ENCODE measurements at places on chromosomes 11 and 22.

- no peak for DNase-seq
Measured at GRCh38 chr22:34080433-34080832, 160.2 kb upstream of the LARGE1 start.

GRCh38 chr11:126838779-126839178 lies 161.8 kb downstream of the KIRREL3 start:
- DNase-seq, result no peak

DNA sequence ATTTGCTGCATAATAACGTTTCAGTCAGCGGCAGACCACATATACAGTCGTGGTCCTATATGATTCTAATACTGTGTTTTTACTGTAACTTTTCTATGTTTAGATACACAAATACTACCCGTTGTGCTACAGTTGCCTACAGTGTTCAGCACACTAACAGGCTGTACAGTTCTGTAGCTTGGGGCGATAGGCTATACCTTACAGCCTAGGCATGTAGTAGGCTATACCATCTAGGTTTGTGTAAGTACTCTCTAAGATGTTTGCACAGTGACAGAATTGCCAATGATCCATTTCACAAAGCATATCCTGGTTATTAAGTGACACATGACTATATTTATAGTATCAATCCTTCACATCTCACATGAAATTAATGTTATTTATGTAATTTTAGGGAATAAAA lies 78.2 kb downstream of the YAP1 start:
- DNase-seq, result no peak

DNA sequence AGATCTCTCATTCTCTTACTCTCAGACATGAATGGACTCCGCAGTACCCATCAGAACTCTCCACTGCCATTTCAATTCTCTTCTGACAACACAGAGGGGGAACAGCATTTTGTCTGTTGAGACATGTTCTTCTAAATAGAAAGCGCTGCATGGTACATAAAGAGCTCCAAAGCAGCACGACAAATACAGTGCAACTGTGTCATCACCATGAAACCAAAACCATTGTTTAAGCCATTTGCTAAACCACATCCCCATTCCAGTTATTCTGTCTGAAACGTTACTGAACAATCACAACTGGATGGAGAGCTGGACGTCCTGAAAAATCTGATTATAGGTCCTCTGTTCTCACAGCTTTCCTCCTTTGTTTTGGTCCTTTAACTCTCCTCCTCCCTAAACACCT lies 17.9 kb upstream of the TENM4 start:
- no peak for DNase-seq

- no peak for DNase-seq
Measured at GRCh38 chr22:22951035-22951434, 63.4 kb downstream of the IGLL5 start.

DNA sequence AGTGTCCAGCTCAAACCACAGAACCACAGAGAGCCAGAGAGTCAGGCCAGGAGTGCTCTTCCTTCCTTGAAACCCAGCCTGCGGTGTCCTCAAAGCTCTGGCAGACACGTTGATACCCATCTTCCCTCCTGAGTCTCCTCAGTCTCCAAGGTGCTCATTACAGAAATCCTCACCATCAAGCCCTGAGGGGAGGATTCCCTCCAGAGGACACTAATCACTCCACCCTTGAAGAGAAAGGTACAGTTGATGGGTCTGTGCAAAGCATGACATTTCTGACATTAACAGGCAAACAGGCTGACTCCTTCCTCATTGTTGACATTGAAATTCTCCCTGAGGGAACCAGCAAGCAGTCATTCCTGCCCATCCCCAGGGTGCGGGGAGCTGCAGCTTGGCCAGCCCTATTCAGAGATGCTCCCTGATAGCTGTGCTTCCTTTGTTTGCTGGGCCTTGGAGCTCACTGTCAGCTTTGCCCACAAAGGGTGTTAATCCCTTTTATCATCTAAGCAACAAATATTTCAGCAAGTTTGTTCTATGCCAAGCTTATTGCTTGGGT lies 101.7 kb upstream of the CSNK2A3 start:
- no peak for DNase-seq

- DNase-seq, result no peak
Measured at GRCh38 chr11:63019506-63019905, 3.9 kb upstream of the SLC22A8 start.

DNA sequence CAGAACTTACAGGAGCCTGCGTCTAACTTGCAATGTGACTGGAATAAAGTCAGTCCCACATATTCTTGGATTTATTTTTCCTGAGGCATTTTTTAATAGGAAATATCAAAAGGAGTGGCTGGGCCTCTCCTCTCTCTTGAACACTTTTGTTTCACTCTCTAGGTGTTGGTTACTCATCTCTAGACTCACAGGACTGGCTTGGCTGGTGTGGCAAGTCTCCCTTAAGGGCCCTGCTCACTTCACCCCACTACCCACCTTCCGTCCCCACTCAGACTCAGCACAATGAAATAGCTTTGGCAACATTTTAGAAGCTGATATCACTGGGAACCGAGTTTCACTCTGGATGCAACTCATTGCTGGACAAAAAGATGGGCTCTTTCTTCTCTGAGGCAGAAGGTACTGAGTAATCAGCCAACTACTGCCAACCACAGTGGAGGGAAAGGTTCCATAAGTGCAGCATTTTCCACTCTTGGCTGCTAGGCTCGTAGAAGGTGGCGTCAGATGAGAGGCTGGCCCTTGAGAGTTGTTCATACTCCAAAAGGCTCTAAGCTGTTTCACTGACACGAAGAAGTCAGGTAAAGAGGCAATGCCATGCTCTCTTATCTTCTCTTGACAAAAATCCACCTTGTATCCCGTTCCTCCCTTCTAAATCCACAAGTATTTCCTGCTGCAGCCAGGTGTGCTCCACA lies 390.6 kb downstream of the SOX6 start:
- no peak for DNase-seq

- DNase-seq, result no peak
Measured at GRCh38 chr11:125305345-125305744, 140.8 kb downstream of the PKNOX2 start.

GRCh38 chr11:104370478-104370877 lies 206.5 kb upstream of the PDGFD start:
- no peak for DNase-seq

GRCh38 chr11:99934008-99934407 lies 753.1 kb upstream of the ARHGAP42 start:
- DNase-seq, result no peak

DNA sequence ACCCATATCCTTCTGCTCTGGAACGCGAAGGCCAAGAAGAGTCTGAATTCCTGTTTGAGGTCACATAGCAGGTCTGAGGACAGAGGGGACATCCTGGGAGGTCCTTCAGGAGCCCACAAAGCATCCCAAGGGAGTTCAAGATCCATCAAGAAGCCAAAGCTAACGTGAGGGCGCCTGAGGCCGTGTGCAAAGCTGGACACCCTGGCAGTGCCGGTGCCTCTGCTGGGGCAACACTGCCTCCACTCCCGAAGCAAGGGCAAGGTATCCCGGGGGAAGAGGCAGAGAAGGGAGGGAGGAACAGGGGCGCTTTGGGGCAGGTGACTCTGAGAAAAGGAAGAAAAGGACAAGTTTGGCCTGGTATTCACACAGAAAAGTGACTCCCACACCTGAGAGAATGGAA lies 50.3 kb upstream of the CDON start:
- no peak for DNase-seq

GRCh38 chr11:92122561-92122960 lies 102.1 kb upstream of the FAT3 start:
- DNase-seq, result no peak

DNA sequence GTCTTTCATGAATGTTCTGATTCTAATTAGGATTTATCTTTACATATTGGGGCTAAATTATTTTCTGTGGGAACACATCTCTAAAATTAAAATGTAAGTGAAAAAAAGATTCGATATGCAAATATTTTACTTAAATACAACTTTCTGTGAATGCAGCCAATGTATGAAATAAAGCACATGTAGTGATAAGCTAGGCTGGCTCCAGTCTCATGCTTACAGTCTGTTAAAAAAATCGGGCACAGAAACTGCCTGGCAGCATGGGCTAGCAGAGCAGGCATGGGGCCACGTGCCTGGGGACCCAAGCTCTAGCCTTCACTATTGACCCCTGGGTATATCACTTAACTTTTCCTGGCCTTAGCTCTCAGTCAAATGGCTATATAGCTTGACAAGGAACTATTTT lies 46.5 kb downstream of the NELL1 start:
- DNase-seq, result peak; percentile 68

DNA sequence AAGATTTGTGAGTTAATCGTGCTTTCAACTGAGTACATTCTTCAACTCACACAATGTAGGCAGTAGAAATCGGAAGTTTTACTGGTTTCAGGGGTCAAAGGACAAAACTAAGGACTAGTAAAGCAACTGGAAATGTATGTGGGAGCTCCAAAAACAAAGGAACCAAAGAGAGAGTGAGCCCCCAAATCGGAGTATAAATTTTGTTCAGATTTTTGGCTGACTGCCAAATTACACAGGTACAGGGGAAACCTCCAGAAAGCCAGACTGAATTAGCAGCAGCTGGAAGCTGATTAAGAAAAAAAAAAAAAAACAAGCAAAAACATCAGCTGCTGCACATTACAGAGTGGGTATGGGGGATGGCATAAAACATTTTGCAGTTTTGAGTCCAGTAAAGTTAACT lies 75.2 kb upstream of the GNAZ start:
- DNase-seq, result peak; percentile 14

DNA sequence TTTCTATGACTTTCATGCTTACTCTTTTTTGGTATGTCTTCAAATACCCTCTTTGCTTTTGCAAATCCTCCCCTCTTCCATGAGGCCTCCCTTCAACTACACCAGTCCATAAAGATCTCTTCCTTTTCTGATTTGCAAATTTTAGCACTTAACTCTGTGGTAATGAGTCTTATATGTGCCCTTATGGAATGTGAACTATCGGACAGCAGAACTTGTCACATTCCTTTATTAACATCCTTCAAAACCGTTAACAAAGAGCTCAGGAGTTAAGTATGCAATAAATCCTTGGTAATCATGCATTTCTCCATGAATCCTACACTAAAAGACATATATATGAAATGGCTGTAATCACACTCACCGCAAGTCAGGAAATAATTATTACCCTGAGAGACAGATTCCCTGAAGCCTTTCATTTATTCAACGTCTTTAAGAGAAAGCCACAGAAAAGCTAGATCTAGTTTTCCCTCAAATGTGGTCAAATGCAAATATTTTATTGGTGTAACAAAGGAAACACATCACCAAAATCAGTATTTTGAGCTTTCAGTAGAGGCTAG lies 7.4 kb downstream of the CLNS1A start:
- no peak for DNase-seq

DNA sequence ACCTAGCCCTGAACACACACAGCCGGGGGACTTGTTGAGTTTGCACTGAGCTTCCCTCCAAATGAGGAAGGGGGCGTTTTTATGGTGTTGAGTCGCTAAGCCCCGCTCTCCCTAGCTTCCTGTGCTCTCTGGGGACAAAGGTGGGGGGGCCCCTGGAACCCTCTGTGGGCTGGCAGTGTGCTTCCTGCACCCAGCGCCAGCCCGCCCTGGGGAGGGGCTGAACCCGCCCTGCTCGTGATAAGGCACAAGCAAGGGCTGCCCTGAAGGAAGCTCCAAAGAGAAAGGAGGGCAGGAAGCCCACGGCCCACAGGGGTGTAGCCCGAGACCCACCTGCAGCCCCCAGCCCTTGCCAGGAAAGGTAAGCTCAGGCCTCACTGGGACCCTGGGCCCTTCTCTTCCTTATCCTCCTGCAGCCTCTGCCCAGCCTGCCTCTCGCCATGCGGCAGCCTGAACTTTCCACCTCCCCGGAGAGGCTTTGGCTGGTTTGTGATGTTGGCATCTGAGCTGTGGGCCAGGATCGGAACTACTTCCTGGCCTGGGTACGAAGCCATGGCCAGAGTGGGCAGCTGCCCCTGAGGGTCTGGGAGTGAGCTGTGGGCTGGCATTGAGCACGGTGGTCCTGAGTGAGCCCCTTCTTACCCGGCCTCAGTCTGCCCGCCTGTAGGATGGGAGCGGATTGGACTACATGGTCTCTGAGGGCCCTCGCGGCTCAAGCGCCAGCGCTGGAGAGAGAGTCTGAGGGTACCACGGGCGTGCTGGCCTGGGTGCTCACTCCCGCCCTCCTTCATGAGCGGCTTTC lies at the start of gene FERMT3:
Gene FERMT3, plus strand, starts transcription at position 265 of the 799 bp plus-strand sequence. CDS start 644 bp downstream, outside the sequence.
- no peak for DNase-seq

- no peak for DNase-seq
Measured at GRCh38 chr22:44500599-44500998, 2.6 kb upstream of the RTL6 start.

GRCh38 chr22:31491218-31491962 lies 1.7 kb upstream of the EIF4ENIF1 start:
- no peak for DNase-seq
